SHP77 (cell line): ENCODE measurements at places on chromosomes 16 and 17.

DNA sequence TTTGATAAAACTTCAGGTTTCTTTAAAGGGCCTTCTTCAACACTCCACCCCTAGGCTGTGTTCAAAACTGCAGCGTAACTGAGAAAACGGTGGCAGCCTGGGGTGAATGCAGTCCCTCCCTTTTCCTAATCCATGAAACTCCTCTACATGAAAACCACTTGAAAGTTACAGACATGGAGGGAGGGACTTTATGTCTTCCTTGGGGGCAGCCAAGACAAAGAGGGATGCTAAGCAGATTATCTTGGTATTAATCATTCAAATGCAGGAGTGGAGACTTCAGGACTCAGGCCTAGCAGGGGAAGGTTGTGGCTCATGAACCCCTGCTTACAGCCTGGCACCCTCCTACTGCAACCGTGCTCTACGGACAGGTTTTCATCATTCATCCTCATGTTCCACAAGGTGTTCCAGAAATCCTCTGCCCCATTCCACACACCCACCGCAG, 46.8 kb downstream of the RNF112 start:
- no peak for DNase-seq

GRCh38 chr16:28513484-28514181, 7.0 kb upstream of the IL27 start:
- DNase-seq = no peak

GRCh38 chr16:11094075-11094856, 149.9 kb downstream of the CLEC16A start:
- no peak for DNase-seq

DNA sequence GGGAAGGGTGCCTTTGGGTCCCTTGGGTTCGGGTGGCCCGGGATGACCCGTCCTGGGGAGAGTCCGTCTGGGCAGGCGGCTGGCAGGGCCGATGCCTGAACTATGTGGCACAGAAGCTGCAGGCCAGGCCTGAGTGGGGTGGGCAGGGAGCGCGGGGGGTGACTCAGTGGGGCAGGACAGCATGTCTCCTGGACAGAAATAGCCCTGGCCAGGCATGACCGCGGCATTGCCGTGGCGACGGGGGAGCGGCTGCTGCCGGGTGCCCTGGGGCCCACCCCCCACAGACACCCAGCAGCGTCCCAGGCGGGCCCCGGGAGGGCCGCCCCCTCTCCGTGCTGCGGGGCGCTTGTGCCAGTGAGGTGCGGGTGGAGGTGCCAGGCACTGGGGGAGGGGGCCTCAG, 1.8 kb upstream of the C1QTNF8 start:
- DNase-seq = no peak

DNA sequence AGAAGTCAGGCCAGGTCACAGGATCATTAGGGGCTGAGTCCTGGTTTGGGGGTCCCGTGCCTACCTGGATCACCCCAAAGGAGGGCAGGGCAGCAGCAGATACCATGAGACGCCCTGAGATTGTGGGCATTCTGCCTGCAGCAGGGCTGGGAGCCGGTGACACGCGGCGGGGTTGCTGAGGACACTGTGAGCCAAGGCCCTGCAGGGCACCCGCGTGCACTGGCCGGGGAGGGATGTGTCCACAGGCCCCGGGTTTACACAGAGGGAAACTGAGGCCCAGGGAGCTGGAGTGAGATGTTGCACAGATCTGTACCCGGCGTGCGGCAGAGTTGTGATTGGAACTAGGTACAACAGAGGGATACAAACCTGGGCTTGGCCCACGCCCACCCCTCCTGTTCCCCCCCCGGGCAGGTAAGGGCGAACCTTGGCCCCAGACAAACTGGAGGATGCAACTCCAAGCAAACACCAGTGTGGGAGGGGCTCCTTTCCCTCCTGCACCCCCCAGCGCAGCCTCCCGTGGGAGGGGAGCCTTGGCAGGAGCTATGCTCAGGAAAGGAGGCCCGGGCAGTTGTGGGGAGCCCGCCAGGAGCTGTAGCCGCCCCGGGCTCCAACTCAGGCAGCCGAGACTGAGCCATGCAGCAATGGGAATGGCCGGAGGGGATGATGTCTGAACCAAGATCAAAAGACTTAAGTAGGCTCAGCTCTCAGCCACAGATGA, 91.3 kb downstream of the ENGASE start:
- no peak for DNase-seq

GRCh38 chr17:48540213-48540612, 4.7 kb downstream of the HOXB2 start:
- DNase-seq = no peak

GRCh38 chr16:12262454-12263180, 286.1 kb downstream of the SNX29 start:
- no peak for DNase-seq
